ENCODE measurements at places on chromosomes 7 and 10. TPM values are rescaled to one million over a fixed set of nuclear protein-coding genes. Genes with fewer than 3 reads are reported as not detected.

The FOXI2 gene
- total RNA-seq = 0.29 TPM

The CALHM3 gene
- not detected for total RNA-seq

The HSPA12A gene
- total RNA-seq = 3.2 TPM

The ZNF32 gene
- 14.6 TPM for total RNA-seq

The LBX1 gene
- total RNA-seq = not detected

The ZRANB1 gene
- 17.4 TPM for total RNA-seq

The CALML3 gene
- total RNA-seq = not detected

The TMEM236 gene
- not detected for total RNA-seq

The CYP2W1 gene
- not detected for total RNA-seq

- no peaks in the 10 kb centered on the region for H3K4me1 ChIP-seq
- peaks cover 5% of the 10 kb centered on the region for H3K36me3 ChIP-seq
- peak; percentile 90 for DNase-seq
- H3K27me3 ChIP-seq = no peaks in the 10 kb centered on the region
Measured at GRCh38 chr7:54773472-54774399, 14.7 kb upstream of the SEC61G start.

DNA sequence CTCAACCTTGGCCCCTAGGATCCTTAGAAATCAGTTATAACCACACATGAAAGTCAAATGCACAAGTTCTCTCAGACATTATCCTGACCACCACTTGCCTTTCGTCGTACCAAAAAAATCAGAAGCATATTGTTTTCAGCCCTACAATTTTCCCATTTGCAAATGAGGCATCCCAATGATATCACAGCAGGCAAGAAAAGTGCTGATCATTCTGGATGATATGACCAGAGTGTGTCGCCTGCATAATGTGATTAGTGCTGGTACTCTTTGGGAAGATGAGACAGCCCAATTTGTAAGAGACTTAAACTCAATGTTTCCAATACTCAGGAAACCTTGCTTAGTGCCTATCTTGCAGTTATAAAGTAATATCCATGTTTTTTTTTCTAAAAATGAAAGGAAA is 168.0 kb downstream of the SORCS1 start:
- DNase-seq = no peak
- H3K4me3 ChIP-seq = no peak overlapping the region
- H3K27me3 ChIP-seq = no peaks in the 10 kb centered on the region

DNA sequence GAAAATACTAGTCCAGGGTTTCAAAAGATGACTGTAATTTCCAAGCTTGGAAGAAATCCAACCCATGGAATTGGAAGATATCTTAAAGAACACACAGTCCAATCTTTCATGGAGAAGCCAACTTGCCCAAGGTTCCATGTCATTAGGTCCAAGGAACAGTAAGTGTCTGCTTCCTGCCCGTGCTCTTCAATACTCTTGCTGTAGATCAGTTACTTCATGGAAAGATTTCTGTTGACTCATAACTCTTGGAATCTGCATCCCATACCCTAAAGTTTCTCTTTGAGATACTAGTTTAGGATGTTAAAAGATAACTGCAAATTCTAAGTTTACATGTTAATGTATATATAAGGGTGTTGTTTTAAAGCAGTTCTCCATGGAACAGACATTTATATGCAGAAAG is 127.9 kb upstream of the SLC13A1 start:
- H3K4me1 ChIP-seq = no peaks in the 10 kb centered on the region
- H3K36me3 ChIP-seq = peaks cover 14% of the 10 kb centered on the region
- H3K4me3 ChIP-seq = no peak overlapping the region
- no peaks in the 10 kb centered on the region for H3K27me3 ChIP-seq

DNA sequence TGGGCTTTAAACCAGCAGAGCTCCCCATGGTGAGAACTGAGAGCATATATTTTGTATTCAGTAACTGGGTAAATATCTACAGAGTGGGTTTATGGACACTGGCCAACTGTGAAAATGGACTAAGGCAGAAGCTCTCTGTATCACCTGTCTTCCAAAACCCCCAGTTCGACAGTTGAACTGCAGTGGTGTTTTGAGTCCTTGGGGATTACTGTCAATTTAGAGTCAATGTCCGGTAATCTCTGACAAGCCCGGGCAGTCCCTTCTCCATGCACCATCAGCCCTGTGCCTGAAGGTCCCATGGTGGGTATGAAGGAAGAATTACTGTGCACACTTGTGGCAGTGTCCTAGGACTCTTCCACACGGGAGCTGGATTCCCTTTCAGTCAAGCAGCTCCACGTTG is 235.0 kb downstream of the CCSER2 start:
- H3K27ac ChIP-seq = no peak overlapping the region
- peaks cover 2% of the 10 kb centered on the region for H3K4me1 ChIP-seq
- peaks cover 17% of the 10 kb centered on the region for H3K36me3 ChIP-seq
- DNase-seq = no peak

DNA sequence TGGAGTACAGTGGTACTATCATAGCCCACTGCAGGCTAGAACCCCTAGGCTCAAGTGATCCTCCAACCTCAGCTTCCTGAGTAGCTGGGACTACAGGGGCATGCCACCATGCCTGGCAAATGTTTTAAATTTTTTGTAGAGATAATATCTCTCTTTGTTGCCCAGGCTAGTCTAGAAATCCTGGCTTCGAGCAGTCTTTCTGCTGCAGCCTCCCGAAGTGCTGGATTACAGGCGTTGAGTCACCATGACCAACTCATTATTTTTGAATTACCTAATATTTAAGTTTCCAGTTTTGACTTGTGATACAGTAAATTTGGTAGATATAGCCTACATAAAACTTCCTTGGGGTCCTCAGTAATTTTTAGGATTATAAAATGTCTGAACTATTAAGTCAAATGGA is 74.1 kb downstream of the RUNDC3B start:
- H3K36me3 ChIP-seq = no peaks in the 10 kb centered on the region
- H3K27me3 ChIP-seq = no peaks in the 10 kb centered on the region

- H3K27me3 ChIP-seq = no peaks in the 10 kb centered on the region
- H3K27ac ChIP-seq = no peak overlapping the region
- H3K36me3 ChIP-seq = 0 out of 3 replicates have a peak, but pooled peaks cover 2% of the 10 kb centered on the region
- no peak overlapping the region for H3K4me3 ChIP-seq
- H3K4me1 ChIP-seq = no peaks in the 10 kb centered on the region
- no peak for DNase-seq
Measured at GRCh38 chr7:107560898-107561516, 2.7 kb downstream of the COG5 start.

- no peaks in the 10 kb centered on the region for H3K4me1 ChIP-seq
- H3K27me3 ChIP-seq = no peaks in the 10 kb centered on the region
- no peak overlapping the region for H3K4me3 ChIP-seq
- H3K36me3 ChIP-seq = no peaks in the 10 kb centered on the region
Measured at GRCh38 chr10:7046615-7047014, 364.2 kb downstream of the SFMBT2 start.

DNA sequence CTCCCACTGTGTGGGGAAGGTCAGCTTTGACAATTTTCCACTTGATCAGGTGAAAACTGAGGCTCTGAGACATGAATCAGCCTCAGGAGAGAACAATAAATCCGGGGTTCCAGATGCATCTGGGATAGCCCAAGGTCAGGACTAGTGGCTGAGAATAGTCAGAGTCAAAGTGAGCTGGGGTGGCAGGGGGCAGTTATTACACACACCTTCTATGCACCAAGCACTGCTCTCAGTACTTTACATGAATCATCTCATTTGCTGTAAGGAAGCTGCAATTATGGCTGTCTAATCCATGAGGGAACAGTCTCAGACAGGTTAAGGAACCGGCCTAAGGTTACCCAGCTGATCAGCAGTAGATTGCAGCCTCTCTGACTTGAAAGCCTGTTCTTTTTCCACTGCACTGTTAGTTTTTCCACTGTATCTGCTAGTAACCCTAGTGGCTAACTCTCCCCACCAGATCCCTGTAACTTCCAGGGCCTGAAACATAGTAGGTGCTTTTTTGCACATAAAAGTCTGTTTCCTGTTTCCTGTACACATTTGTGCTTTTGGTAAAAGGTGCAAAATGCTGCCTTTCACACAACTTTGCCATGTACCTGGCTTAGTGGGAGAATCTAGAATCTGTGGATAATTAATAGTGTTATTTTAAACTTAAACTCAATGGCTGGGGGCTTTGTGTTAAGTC is 125.9 kb downstream of the EMX2 start:
- no peaks in the 10 kb centered on the region for H3K4me1 ChIP-seq
- H3K27me3 ChIP-seq = no peaks in the 10 kb centered on the region
- H3K36me3 ChIP-seq = no peaks in the 10 kb centered on the region
- H3K4me3 ChIP-seq = no peak overlapping the region
- H3K27ac ChIP-seq = no peak overlapping the region

- no peaks in the 10 kb centered on the region for H3K27me3 ChIP-seq
- no peak overlapping the region for H3K4me3 ChIP-seq
- no peak overlapping the region for H3K27ac ChIP-seq
- DNase-seq = no peak
Measured at GRCh38 chr10:86213148-86213547, 153.4 kb downstream of the GRID1 start.

Measured in H9 (cell line).